ENCODE measurements at places on chromosomes 7 and 10.
A peak's percentile ranks its signal among the peaks of the same experiment; 100 is the strongest.

DNA sequence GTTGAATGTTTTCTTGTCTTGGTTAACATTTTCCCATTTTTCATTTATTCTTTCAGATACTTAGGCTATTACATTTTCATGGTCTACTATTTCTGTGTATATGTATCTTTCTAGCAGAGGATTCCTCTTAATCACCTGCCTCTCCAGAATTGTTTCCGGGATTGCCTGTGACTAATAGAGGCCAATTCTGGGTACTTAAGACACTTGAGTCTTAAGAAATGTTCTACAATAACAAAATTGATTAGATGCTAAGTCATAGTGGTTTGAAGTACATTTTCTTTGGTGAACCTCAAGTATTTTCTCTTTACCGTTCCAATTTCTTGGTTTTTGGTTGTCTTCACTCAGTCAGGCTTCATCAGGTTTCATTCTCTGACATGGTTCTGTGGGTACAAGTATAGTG, 26.4 kb downstream of the BBS9 start:
- peak; percentile 79 for DNase-seq

GRCh38 chr10:14815681-14816080, 22.2 kb downstream of the CDNF start:
- DNase-seq, result peak; percentile 24

GRCh38 chr10:21161090-21161625, 264.0 kb upstream of the NEBL start:
- DNase-seq, result no peak

GRCh38 chr10:57395923-57396322, 871.8 kb downstream of the IPMK start:
- DNase-seq, result no peak

GRCh38 chr10:89076120-89076519, 85.5 kb downstream of the FAS start:
- DNase-seq, result no peak

All from iris pigment epithelial cell (primary cell).